ENCODE measurements at places on chromosomes 7 and 10.

DNA sequence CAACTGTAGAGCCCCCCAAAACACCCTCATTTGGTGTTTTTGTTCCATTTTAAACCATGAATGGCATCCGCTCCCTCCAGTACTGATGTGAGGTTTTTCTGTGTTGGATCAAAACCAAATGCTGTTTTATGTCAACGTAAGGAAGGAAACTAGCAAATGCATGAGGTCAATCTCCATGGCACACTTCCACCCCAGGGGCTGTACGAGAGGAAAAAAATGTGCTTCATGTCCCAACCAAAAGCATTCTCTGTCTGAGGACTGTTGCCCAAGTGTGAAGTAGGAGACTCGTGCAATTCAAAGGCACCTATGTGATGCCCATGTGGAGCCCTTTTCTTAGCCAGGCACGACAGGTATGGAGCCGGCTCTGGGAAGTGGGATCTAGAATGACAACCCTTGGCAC, 180.3 kb upstream of the MKI67 start:
- peak; percentile 10 for DNase-seq

GRCh38 chr7:4265066-4265465, 417.0 kb upstream of the FOXK1 start:
- DNase-seq = no peak

DNA sequence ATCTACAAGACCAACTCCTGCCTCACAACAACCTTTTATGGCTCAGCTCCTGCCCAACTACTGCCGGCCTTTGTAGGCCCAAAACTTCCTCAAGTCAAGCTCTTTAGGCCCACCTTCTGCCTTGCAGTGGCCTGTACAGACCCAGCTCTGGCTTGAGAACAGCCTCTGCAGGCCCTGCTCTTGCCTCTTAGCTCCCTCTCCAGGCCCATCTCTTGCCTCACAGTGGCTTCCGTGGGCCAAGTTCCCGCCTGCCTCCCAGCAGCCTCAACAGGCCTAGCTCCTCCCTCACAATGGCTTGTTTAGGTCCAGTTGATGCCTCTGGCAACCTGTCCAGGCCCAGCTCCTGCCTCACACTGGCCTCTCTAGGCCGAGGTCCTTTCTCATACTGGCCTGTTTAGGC, 32.4 kb upstream of the VKORC1L1 start:
- DNase-seq = no peak

DNA sequence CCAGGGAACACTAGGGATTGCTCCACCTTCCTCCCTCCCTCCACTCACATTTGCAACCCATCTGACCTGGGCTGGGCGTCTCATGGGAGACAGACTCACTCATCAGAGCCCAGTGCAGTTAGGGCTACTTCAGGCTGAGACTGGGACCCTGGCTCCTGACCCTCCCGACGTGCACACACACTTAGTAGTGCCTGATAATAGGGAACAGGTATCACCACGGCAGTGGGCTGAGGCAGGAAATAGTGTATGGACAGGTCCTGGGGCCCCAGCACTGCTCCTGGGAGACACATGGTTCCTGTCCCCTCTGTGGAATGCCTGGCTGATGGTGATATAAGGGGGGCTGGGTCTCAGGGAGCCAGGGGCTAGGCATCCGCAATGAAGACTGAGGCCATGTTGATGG, 14.3 kb downstream of the AQP1 start:
- peak; percentile 44 for DNase-seq

DNA sequence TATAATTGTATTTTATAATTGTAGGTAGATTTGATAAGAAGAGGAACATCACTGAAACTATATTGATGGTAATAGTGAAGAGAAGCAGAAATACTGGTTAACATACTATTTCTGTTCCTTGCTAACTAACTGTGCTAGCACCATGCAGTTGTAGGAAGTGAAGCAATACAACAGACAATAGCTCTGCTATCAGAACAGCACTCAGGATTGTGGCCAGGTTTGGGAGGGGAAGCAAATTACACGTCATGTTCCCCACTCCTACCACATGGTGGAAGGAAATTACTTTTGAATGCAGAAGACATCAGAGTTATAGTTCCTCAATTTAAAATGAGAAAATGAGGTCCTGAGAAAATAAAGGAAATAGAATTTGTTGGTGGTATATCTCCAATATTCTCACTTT, 151.1 kb downstream of the DGKB start:
- DNase-seq = no peak

- no peak for DNase-seq
These were observed 529.0 kb downstream of the TYW1 start for GRCh38 chr7:67525588-67525987.

DNA sequence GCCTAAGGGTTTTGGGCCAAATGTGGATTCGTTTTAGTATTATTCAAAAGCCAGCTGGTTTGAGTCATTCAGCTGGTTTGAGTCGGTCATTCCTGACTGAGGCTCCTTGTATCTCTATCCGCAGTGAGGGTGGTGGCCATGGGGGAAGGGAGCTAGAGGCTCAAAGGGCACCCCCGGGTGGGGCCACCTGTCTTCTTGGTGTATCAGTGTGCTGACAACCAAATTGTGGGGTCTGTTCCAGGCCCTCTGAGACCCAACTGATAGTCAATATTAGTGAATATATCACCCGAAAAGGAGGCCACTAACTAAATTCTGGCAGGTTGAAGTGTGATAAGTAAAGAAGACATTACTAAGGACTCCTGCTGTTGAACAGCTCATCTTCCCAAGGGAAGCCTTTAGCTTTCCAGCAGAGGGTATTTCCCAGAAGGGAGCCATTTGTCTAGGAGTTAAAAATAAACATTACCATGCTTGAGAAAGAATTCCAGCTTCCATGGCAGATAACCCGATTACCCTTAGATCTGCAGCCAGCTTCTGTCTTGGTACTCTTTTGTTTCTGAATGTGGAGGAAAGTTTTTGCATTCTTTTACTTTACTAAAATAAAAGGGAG, 29.9 kb upstream of the DDX50 start:
- no peak for DNase-seq

GRCh38 chr10:11469575-11470391, 141.7 kb downstream of the USP6NL start:
- DNase-seq = no peak

DNA sequence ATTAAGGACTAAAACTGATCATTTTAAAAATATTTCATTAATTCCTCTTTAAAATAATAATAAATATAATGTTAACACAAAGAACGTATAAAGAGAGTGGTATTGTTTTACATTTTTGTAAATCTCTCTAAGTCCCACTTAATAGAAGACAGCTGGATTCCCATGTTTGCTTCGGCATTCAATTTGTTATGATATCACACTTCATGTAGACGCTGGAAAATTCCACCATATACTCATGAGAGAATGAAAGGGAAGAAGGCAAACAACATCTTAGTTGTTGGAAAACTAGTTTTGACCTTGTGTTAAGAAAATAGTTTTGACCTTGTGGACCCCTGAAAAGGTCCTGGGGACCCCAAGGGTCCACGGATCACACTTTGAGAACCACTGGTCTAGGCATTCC, 85.3 kb upstream of the MGMT start:
- no peak for DNase-seq

DNA sequence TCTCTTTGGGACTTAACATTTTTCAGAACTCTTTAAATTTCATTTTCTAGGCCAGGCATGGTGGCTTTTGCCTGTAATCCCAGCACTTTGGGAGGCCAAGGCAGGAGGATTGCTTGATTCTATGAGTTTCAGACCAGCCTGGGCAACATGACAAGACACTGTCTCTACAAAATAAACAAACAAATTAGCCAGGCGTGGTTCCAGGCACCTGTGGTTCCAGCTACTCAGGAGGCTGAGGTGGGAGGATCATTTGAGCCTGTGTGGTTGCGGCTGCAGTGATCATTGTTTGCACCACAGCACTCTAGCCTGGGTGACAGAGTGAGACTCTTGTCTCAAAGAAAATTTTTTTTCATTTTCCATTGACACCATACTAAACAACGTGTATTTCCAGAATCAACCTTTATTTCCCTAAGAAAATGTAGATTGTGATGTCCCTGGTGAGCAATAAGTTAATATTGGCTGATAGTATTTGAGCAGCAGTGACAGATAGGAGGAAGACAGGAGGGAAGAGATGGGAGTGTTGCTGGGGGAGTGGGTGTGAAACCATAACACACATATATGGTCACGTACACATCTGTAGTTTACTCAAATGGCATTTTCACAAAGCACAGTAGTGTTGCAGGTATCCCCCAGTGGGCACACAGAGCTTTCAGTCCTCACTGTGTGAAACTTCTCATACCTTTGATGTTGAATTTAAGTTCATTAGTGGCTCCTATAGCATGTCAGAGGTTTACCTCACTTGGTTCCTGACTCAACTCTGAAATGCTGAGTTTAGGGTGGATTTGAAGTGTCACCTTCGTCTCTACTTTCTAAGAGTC, 205.6 kb downstream of the AUTS2 start:
- no peak for DNase-seq

DNA sequence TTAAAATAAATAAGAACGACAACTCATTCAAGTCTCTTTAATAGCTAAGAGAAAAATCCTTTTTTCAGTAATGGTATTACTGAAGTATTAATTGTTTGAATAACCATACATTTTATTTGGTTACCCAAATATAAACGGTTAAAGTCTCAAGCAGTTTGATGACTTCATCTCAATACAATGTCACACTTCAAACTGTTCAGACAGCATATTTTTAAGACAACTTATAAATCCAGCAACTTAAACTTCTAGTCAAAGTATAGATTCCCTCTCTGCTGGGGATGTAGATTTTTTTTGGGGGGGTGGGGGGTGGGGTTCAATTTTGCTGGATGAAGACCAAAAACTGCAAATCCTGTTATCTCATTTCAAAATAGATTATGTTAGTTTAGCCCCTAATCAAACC, 42.0 kb downstream of the GNA12 start:
- no peak for DNase-seq

DNA sequence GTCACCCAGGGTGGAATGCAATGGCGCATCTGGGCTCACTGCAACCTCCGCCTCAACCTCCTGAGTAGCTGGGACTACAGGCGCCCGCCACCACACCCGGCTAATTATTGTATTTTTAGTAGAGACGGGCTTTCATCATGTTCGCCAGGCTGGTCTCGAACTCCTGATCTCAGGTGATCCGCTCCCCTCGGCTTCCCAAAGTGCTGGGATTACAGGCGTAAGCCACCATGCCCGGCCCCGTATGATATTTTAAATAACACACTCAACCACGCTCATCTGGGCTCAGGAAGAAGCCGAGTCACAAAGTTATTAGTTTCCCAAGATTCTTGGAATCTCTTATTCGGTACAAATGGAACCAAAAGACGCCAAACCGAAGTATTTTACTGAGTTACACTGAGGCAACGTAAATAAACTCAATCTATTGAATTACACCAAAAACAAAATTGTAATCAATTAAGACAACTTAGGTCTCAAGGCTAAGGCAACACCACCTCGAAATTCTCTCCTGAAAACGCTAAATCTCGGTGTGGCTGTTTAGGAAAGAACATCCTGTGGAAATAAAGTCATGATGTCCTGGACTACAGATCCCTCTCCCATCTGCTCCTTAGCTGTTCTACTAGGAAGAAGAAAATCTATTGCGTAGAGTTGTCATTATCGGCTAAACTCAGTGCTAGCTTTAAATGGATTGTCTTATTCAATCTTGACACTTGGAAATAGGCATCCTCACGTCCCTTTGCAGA, 910 bp downstream of the ARHGAP19 start:
- DNase-seq = peak; percentile 47

GRCh38 chr10:3494838-3495230, 290.2 kb downstream of the KLF6 start:
- no peak for DNase-seq

GRCh38 chr10:76631036-76631670, 1006.5 kb downstream of the KCNMA1 start:
- DNase-seq = no peak

DNA sequence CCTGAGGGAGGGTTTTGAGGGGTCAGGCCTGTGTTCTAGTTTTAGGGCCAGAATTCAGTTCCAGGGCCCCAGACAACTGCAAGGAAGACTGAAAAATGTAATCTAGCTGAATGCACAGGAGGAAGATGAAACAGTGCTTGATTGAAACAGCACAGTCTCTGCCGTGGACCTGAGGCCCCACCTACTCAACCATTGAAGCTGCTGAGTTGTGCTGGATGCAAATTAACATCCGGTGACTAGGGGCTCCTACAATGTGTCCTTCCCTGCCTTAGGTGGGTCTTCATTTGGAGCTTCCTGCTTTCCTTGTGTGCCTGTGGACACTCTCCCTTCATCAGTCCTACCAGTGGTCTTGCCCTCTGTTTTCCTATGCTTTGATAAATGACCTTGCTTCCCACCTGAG, 5.7 kb downstream of the GLRX3 start:
- peak; percentile 51 for DNase-seq

GRCh38 chr7:78134256-78134655, 335.7 kb downstream of the PHTF2 start:
- no peak for DNase-seq

GRCh38 chr7:95691464-95691863, 80.9 kb upstream of the DYNC1I1 start:
- no peak for DNase-seq

DNA sequence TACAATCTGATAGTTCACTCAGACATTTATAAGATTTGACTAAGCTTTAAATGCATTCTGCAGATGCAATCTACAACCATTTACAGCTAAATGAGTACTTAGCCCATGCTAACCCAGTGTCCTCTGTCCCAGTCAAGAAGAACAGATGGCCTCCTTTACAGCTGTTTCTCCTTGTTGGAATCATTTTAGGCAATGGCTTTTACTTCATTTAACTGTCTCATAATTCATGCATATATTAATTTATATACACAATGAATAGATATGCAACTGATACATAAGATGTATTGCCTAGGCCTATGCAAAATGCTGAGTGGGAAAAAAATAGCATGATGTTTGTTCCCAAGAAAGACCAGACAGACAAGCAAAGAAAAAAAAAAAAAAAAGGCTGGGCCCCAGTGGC, 82.2 kb downstream of the TSPAN12 start:
- DNase-seq = no peak

- no peak for DNase-seq
These were observed 639.9 kb downstream of the TYW1 start for GRCh38 chr7:67636348-67637022.

Measured in Peyer's patch (tissue), 4 donors.